CD8-positive, alpha-beta memory T cell (primary cell): ENCODE measurements at places on chromosomes 3 and 15. TPM values are rescaled to one million over a fixed set of nuclear protein-coding genes. Genes with fewer than 3 reads are reported as not detected.

- H3K4me3 ChIP-seq = no peak overlapping the region
- H3K27me3 ChIP-seq = no peaks in the 10 kb centered on the region
- no peaks in the 10 kb centered on the region for H3K4me1 ChIP-seq
- H3K27ac ChIP-seq = no peak overlapping the region
Observed at GRCh38 chr15:76169911-76170800, 110.4 kb downstream of the TMEM266 start.

- no peak for DNase-seq
- H3K27ac ChIP-seq = peak overlapping the region; percentile 47
- no peak overlapping the region for H3K4me3 ChIP-seq
- no peaks in the 10 kb centered on the region for H3K36me3 ChIP-seq
- H3K4me1 ChIP-seq = no peaks in the 10 kb centered on the region
Observed at GRCh38 chr3:57793737-57794187, 37.7 kb downstream of the SLMAP start.

- DNase-seq = no peak
- H3K36me3 ChIP-seq = no peaks in the 10 kb centered on the region
- H3K27ac ChIP-seq = no peak overlapping the region
- H3K4me3 ChIP-seq = no peak overlapping the region
- H3K27me3 ChIP-seq = no peaks in the 10 kb centered on the region
Observed at GRCh38 chr3:23051240-23052140, 151.6 kb upstream of the UBE2E2 start.

- no peak for DNase-seq
- no peak overlapping the region for H3K4me3 ChIP-seq
- H3K36me3 ChIP-seq = no peaks in the 10 kb centered on the region
- H3K27me3 ChIP-seq = no peaks in the 10 kb centered on the region
- H3K4me1 ChIP-seq = peaks cover 8% of the 10 kb centered on the region
- no peak overlapping the region for H3K27ac ChIP-seq
Observed at GRCh38 chr3:170226426-170226960, 4.3 kb downstream of the PRKCI start.

GRCh38 chr3:12710062-12710461 is 46.1 kb upstream of the RAF1 start:
- DNase-seq = no peak
- H3K27me3 ChIP-seq = no peaks in the 10 kb centered on the region
- H3K4me1 ChIP-seq = no peaks in the 10 kb centered on the region
- H3K27ac ChIP-seq = no peak overlapping the region

DNA sequence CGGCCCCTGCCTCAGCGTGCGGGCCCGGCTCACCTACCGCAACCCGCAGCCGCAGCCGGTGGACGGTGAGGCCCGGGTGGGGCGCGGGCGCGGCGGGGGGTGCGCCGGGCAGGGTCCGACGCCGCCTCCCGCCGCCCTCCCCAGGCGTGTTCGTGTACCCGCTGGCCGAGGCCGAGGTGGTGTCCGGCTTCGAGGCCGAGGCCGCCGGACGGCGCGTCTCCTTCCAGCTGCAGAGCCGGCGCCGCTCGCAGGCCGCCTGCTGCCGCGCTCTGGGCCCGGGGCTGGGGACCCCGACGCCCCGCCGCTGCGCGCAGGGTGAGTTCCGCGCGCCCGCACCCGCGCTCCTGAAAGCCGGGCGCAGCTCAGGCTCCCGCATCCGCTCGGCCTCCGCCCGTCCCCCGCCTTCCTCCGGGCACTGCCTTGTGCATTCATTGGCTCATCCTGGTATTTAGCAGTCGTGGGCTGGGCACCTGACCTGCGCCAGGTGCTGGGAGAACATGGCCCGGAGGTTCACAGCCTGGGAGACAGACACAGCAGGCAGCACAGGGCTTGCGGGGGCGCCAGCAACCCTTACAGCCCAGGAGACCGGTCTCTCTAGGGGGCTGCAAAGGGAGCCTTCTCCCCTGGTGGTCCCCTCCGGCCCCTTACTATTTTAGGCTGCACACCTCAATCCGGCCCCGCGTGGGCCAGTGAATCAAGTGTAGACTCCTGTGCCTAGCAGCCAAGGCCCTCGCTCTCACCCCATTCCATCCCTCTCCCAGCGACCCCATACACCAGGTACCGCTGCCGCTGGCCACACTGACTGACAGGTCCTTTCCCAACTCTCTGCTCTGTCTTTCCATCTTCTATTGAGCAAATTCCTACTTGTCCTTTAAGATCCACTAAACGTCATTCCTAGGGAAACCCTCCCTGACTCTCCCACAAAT is 1.5 kb downstream of the VWA5B2 start:
- H3K4me3 ChIP-seq = no peak overlapping the region
- DNase-seq = no peak
- H3K27me3 ChIP-seq = peaks cover 42% of the 10 kb centered on the region
- H3K36me3 ChIP-seq = no peaks in the 10 kb centered on the region
- no peaks in the 10 kb centered on the region for H3K4me1 ChIP-seq

GRCh38 chr15:101550124-101550523 is 60.6 kb upstream of the PCSK6 start:
- H3K4me3 ChIP-seq = no peak overlapping the region
- no peak for DNase-seq
- no peak overlapping the region for H3K27ac ChIP-seq
- no peaks in the 10 kb centered on the region for H3K4me1 ChIP-seq
- no peaks in the 10 kb centered on the region for H3K27me3 ChIP-seq

GRCh38 chr3:61559136-61559731 is 2.1 kb upstream of the PTPRG start:
- no peaks in the 10 kb centered on the region for H3K4me1 ChIP-seq
- no peaks in the 10 kb centered on the region for H3K36me3 ChIP-seq
- H3K4me3 ChIP-seq = no peak overlapping the region
- H3K27ac ChIP-seq = no peak overlapping the region

- no peak for DNase-seq
- H3K36me3 ChIP-seq = no peaks in the 10 kb centered on the region
- H3K27ac ChIP-seq = no peak overlapping the region
- no peaks in the 10 kb centered on the region for H3K27me3 ChIP-seq
- no peaks in the 10 kb centered on the region for H3K4me1 ChIP-seq
Observed at GRCh38 chr3:171821044-171821443, 10.8 kb upstream of the PLD1 start.

DNA sequence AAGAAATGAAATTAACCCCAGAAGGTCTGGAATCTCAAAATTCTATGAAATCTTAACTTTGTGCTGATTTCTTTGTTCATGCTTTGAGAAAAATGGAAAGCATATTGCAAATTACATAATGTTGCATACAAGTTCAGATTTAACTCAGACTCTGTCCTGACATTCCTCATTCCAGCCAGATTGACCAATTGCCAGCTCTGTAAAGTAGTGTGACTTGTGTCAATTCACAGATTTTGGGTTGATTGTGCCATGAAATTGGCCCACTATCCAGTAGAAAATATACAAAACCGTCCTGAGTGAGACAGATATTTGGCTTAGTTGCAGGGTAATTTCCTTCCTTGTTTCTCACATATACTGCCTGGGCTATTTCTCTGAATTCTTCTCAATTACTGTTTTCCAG is 1312.6 kb downstream of the ROBO1 start:
- H3K36me3 ChIP-seq = no peaks in the 10 kb centered on the region
- H3K4me1 ChIP-seq = no peaks in the 10 kb centered on the region
- H3K27ac ChIP-seq = no peak overlapping the region

GRCh38 chr3:185701611-185702261 is 115.6 kb downstream of the SENP2 start:
- DNase-seq = no peak
- peak overlapping the region; percentile 27 for H3K27ac ChIP-seq
- no peak overlapping the region for H3K4me3 ChIP-seq
- H3K4me1 ChIP-seq = no peaks in the 10 kb centered on the region
- no peaks in the 10 kb centered on the region for H3K27me3 ChIP-seq

DNA sequence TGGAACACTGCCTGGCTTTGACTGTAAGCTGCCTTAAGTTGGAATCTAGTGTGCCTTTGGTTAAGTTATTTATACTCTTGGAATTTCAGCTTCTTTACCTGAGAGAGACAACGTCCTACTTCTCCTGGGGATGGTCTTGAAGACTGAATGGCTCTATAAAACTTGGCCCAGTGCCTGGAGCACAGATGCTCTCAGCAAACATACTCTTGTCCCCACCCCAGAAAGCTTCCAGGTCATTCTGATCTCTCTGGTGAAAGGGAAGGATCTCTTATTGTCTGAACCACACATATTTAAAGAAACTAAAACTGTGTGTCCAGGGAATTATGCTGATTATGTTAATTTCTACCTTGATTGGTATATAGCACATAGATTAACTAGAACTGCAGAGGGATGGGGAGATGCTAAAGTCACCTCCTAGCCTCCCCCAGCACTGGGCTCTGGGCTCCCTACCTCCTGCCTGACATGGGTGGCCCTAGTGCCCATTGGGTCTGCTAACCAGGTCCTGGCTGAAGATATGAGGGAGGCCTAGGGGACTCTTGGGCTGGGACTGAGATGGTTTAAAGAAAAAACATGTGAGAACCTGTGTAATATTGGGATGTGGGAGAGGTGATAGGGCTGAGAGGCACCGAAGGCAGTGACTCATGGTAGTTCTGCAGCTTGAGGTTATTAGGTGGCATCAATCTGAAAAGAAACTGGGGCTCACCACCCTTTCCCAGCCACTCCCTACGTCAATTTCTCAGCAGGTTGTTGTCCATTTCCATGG is 171.0 kb downstream of the RPLP1 start:
- H3K36me3 ChIP-seq = no peaks in the 10 kb centered on the region
- H3K27me3 ChIP-seq = no peaks in the 10 kb centered on the region
- H3K27ac ChIP-seq = no peak overlapping the region
- no peaks in the 10 kb centered on the region for H3K4me1 ChIP-seq
- no peak for DNase-seq

- H3K4me1 ChIP-seq = peaks cover 17% of the 10 kb centered on the region
- no peak for DNase-seq
- H3K27ac ChIP-seq = no peak overlapping the region
- H3K36me3 ChIP-seq = no peaks in the 10 kb centered on the region
Observed at GRCh38 chr15:66722757-66723540, 20.9 kb downstream of the SMAD6 start.

DNA sequence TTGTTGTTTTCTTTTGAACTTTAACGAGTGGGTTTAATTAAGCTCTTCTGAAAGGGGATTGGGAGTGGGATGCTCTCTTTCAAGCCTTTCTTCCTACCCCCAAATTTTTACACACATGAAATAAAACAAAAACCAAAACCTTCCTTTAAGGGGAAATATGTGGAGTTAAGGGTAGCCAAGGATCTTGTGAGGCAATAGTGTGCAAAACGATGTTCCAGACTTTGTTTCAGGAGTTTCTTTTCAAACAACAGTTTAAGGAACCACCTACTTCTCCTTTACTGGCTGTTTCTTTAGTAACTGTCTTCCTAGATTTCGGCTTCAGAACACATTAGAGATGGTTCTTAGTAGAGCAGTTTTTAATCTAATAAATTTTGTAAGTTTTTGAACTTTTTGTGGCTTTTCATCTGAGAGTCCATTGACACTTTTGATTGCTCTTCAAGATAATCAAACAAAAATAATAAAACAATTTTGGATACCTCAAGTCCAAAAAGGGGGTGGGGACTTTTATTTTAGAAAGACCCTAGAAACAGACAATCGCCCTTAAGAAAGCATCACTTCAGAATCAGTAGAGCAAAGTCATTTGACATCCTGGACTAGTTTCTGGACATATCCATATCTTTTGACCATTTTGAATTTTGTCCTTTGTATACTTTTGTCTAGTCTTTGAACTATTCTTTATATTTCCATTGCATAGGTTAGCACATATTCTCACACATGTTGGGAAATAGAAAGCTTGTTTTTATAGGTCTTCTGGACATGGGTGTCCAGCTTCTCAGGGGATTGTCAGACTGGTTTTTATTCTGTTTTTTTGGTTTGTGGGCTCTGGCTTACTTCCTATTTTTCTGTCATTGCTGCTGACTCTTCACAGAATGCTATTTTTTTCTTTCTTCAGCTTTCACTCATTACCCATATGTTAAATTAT is 6.0 kb downstream of the DIPK2A start:
- H3K4me3 ChIP-seq = no peak overlapping the region
- no peak for DNase-seq
- H3K36me3 ChIP-seq = no peaks in the 10 kb centered on the region
- no peak overlapping the region for H3K27ac ChIP-seq

The CPNE9 gene
- polyA plus RNA-seq = not detected

The ITIH3 gene
- not detected for polyA plus RNA-seq

The CGNL1 gene
- not detected for polyA plus RNA-seq

The PARP3 gene
- polyA plus RNA-seq = 5.9 TPM

The HMCES gene
- 97.9 TPM for polyA plus RNA-seq

The EEF1AKMT4 gene
- polyA plus RNA-seq = 5.3 TPM

The GABRR3 gene
- not detected for polyA plus RNA-seq

The PXK gene
- polyA plus RNA-seq = 27.8 TPM
